ENCODE measurements at places on chromosomes 16 and 17. TPM values are rescaled to one million over a fixed set of nuclear protein-coding genes. Genes with fewer than 3 reads are reported as not detected.

Gene KRTAP1-1
- not detected for total RNA-seq

Gene DNASE1L2
- total RNA-seq, result 2.3 TPM

Gene GFAP
- not detected for total RNA-seq

Gene RTN4RL1
- 0.33 TPM for total RNA-seq

Gene SCGB1C2
- not detected for total RNA-seq

Gene MFAP4
- total RNA-seq, result not detected

Gene ZPBP2
- total RNA-seq, result not detected

Gene SOX9
- not detected for total RNA-seq

Gene AGRP
- total RNA-seq, result not detected

Gene FLYWCH2
- total RNA-seq, result 20.5 TPM

Gene TMC5
- total RNA-seq, result 0.98 TPM

Gene ASB16
- not detected for total RNA-seq

DNA sequence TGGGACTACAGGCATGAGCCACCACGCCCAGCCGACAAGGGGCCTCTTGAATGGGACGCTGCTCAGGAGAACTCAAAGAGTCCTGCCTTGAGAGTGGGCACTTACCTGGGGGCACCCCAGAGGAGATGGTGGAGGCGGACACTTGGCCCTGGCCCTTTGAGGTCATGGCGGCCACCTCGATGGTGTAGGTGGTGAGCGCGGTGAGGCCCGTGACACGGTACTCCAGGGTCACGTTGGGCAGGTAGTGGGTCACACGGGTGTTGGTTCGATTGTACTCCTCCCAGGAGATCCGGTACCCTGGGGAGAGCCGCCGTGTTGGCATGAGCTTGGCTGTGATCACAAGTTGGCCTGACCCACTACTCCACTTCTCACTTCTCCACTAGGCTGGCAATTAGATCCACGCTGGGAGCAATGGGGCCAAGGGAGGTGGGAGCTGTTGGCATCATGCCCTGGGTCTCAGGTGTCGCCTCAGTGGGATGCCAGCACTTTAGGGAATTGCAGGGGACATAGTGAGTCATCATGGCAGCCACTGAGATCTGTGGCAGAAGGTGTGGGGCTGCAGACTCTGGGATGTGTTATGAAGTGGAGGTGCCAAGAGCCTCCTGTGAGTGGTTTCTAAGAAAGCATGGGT, 89.2 kb upstream of the CDC42EP4 start:
- no peak for DNase-seq

DNA sequence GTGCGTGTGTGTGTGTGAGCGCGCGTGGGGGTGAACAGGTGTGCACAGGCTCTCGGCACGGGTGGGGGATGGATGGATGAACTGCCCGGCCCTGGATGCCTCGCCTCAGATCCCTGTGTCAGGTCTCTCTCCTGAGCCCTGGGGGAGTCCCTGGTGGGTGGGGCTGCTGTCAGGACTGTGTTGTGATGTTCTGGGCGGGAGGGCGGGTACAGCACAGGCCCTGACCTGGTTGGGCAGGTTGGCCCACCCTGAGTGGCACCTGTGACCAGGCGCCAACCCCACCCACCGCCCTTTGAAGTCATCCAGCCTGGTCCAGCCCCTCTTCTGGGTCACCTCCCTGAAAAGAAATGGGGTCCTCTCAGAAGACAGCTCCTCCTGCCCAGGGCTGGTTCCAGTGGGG, 41.6 kb upstream of the TAC4 start:
- DNase-seq, result no peak

DNA sequence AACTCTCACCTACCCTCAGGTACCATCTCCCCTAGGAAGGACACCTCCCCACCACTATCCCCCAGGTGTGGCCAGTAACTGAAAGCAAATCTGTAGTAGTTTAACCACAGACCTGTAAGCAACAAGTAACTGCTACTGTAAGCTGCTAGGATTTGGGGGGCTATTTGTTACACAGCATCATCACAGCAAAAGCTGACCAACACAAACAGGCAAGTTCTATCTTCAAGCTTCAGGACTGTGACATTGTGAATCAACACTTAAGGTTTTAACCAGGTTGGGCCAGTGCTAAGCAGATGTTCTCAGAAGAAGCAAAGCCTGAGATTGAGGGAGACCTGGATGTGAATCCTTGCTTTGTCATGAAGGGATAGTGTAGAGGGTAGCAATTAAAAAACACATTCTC, 47.0 kb downstream of the ABCC6 start:
- no peak for DNase-seq

DNA sequence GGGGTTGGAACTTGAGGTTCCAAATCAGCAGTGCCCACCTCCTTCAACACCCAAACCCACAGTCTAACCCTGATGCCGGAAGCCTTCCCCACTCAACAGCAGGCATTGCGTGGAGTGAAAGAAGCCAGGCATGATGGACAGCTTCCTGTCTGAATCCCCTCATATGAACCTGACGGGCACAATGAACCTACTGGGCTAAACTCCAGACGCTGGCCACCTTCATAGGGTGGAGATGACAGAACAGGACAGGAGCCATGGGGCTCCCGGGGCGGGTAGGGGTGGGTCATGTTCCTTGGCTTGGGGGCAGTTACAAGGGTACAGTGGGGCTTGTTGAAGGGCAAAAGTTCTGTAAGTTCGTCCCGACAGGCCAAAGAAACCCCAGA, 460 bp upstream of the HSBP1 start:
- DNase-seq, result no peak

GRCh38 chr17:12768255-12768654, 21.0 kb upstream of the ARHGAP44 start:
- no peak for DNase-seq

DNA sequence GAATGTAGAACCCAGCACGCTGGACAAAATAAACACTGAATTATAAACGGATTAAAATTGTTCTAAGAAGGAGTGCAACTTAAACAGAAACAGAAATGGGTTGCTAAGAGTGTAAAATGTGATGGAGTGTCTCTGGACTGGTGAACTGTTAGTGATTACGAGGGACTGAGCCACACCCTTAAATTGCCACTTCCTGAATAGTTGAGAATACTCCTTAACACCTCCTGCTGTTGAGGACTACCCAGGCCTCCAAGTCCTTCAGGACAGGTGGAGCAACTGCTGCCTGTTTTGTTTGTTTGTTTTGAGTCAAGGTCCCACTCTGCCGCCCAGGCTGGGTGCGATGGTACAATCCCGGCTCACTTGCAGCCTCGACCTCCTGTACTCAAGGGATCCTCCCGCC, 25.8 kb upstream of the IRF8 start:
- no peak for DNase-seq

GRCh38 chr16:56354746-56355145, 70.6 kb downstream of the AMFR start:
- no peak for DNase-seq

- DNase-seq, result no peak
These were observed 36.4 kb upstream of the CORO6 start for GRCh38 chr17:29659155-29659554.

- no peak for DNase-seq
These were observed 24.8 kb upstream of the MAP3K14 start for GRCh38 chr17:45341533-45342158.

GRCh38 chr16:77899416-77899815, 111.1 kb downstream of the VAT1L start:
- DNase-seq, result no peak

- no peak for DNase-seq
These were observed 694 bp downstream of the MRPL27 start for GRCh38 chr17:50372222-50372757.

- no peak for DNase-seq
These were observed 33.9 kb downstream of the DCUN1D3 start for GRCh38 chr16:20866145-20866772.

GRCh38 chr16:369275-369865, 968 bp downstream of the MRPL28 start:
- DNase-seq, result no peak

GRCh38 chr17:77233635-77234334, 93.0 kb downstream of the SEC14L1 start:
- no peak for DNase-seq

- no peak for DNase-seq
These were observed 14.0 kb downstream of the LDHD start for GRCh38 chr16:75102595-75102994.

Measured in activated CD4-positive, alpha-beta memory T cell treated with anti-CD3 and anti-CD28 coated beads, Interleukin-2, amount 10 ng/mL, durations not matched to agents 7 days and 5 days (primary cell).